Vagina (tissue), 2 donors: ENCODE measurements at places on chromosomes 4 and X. TPM values are rescaled to one million over a fixed set of nuclear protein-coding genes. Genes with fewer than 3 reads are reported as not detected.

DNA sequence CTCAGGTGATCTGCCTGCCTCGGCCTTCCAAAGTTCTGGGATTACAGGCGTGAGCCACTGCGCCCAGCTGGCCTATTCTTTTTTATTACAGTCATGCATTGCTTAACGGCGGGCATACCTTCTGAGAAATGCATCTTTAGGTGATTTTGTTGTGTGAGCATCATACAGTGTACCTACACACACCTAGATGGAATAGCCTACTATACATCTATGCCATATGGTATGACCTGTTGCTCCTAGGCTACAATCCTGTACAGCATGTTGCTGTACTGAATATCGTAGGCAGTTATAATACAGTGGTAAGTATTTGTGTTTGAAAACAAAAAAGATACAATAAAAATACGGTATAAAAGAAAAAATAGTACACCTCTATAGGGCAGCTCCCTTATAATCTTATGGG, 6.0 kb downstream of the STAG2 start:
- no peak overlapping the region for H3K4me3 ChIP-seq

- H3K27ac ChIP-seq: no peak overlapping the region
- H3K36me3 ChIP-seq: no peaks in the 10 kb centered on the region
- no peaks in the 10 kb centered on the region for H3K4me1 ChIP-seq
- H3K4me3 ChIP-seq: no peak overlapping the region
- DNase-seq: no peak
Observed at GRCh38 chrX:130184168-130184567, 12.4 kb downstream of the RAB33A start.

MAGEE2 gene
- total RNA-seq: not detected

TMSB15B gene
- total RNA-seq: 7.9 TPM

CPZ gene
- 26.3 TPM for total RNA-seq
